T1000 (cell line): ENCODE measurements at places on chromosomes 1 and 21.

GRCh38 chr1:2945821-2946231 lies 75.4 kb upstream of the ACTRT2 start:
- DNase-seq = no peak

DNA sequence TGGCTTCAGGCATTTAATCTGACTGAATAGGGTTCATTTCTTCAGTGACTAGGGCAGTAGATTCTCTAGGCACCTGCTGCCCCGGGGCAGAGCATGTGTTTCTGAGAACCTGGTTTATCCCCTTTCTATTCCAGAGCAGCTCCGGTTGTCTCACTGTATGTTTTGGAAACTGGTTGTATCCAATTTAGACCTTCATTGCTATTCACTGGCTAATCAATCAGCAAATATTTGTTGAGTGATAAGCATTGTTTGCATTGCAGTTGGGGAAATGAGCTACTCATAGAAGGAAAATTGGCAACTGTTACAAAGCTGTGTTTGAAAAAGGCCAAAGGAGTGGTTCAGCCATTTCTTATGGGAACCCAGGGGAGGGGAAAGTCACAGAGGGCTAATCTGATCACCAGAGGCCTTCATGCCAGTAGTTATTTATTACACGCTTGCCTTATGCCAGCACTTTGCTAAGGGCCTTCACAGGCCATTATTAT lies 2.9 kb downstream of the QSOX1 start:
- no peak for DNase-seq

GRCh38 chr1:109769330-109770078 lies 5.8 kb upstream of the EPS8L3 start:
- DNase-seq = peak; percentile 16

- DNase-seq = no peak
Measured at GRCh38 chr1:247493106-247493505, 35.2 kb upstream of the OR2B11 start.

DNA sequence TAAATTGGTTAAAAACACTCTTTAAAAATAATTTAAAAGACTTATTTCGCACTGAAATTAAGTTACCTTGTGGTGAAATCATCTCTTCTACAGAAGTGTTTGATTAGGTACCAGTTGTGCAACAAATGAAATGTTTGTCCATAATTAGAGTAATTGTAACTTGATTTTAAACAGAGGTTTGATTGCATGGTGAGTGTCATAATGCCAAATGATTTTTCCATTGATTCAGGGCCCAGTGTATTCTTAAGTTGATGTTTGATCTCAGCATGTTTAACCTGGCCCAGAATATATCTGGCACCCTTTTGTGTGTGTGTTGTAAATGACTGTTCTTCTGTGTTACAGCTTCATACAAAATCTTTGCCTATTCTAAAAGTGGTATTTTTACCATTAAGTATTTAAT lies 28.5 kb downstream of the LRRC8B start:
- DNase-seq = no peak

- no peak for DNase-seq
Measured at GRCh38 chr1:246001837-246002230, 505.2 kb downstream of the SMYD3 start.

GRCh38 chr21:25961042-25961441 lies 209.5 kb downstream of the APP start:
- no peak for DNase-seq

DNA sequence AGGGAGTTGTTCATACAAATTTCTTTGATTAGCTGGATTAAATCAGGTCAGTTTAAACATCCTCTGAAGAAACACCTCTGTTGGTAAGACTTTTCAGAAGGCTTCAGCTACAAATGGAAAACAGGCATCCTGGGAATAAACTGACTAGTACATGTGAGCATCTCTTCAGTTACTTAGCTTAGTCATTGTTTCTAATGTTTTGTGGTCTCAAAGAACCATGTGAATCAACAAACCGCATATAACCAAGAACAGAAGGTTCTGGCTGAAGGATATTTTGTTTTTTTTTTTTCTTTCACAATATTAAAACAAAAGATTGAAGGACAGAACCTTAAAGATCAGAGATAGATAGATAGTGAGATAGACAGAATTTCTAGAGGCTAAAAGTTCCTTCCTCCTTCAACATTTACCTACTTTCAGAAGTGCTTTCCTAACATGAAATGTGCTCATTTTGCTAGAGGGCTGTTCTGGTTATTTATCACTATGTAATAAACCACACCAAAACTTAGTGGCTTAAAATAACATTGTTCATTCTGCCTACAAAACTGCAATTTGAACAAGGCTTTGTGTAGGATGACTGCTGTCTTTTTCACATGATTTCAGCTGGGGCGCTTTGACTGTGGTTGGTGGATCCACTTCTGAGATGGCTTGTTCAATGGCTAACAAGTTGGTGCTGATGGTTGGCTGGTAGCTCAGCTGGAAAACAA lies 119.8 kb upstream of the PTGFR start:
- no peak for DNase-seq

- no peak for DNase-seq
Measured at GRCh38 chr1:234918181-234918841, 210.3 kb downstream of the TOMM20 start.

DNA sequence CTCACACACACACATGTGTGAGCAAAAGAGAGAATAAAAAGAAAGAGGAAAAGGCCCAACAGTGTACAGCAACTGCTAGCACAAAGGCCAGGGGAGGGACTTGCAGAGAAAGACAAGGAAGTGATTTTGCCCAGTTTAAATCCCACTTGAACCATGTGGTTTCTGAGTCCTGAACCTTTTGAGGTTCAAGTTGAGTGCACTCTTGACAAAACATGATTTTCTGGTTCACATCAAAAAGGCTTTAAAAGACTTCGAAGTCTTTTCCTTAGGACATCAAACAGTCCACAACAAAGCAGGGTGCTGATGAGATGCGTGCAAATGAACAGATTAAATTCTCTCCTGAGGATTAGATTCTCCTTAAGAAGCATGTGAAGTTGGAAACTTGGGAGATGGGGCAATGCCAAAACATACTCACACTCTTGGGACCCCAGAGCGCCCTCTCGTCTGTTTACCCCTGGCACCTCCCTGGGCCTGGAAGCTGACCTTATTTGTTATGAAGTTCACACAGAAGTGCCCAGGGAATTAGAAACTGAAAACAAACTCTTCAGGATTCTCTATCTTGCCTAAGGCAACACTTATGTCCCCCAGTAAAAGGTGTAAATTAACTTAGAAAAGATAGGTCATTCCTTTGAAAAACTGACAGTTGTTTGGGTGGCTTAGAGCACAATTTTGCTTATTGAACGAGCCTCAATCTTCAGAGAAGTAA lies 31.5 kb downstream of the RNF220 start:
- no peak for DNase-seq

DNA sequence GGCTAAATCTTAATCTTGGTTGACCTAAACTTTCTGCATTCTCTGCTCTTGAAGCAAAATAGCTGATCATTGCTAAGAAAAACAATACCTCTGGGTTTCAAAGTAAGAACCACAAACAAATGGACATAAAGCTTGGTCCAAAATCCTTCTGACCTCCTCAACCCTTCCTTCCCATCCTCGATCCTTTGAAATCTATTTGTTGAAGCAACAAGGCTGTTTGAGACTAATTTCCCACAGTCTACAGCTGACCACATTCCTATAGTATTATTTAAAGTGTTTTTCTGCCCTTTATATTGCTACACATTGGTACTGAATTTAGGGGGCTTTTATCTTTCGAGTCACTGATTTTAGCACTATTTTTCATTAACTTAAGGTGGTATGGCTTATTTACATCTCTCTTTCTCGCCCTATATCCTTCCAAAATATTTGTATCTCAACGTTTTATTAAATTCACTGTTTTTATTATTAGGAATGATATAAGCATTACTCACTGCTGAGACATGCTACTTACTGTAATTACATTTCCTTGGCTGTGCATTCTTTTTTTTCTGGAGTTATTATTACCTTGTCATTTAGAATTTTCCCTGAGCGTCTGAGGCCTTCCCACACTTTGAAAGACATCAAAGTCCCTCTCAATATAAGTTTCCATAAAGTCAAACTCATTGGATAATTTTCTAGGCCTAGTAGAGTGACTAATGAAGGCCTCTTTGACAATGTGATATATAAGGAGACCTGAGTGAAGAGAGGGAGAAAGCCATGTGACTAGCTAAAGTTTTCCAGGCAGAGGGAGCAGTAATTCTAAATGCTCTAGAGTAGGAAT lies 73.9 kb downstream of the RAB3GAP2 start:
- DNase-seq = no peak

GRCh38 chr1:9317591-9318417 lies 25.1 kb downstream of the SPSB1 start:
- DNase-seq = no peak

DNA sequence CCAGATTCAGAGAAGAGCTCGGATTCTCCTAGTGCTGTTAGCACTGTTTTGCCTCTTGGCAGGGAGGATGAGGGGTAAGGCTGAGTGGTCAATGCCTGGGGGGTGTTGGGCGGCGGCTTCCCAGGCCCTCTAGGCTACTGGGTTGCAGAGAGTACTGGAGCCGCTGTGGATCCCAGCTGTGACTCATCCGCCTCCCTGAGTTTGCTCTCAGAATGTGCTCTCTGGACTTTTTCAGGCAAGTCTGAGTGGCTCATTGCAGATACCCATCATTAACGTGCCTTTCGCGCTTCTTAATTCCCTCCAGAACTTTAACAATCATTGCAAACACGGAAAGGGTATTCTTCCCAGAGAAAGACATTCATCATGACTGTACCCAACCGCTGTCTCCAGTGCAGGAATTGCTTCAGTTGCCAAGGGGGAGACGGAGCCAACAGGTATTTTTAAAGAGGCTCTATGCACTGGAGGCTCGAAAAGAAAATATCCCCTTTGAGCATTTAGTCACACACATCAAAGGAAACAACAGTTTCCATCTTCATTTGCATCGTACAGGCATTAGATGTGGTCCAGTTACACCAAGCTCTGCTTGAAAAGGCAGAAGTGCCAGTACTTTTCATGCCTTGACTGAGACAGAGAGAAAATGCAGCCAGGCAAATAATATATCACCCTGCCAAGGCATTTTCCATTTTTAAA lies 14.4 kb upstream of the CAMTA1 start:
- DNase-seq = peak; percentile 65

DNA sequence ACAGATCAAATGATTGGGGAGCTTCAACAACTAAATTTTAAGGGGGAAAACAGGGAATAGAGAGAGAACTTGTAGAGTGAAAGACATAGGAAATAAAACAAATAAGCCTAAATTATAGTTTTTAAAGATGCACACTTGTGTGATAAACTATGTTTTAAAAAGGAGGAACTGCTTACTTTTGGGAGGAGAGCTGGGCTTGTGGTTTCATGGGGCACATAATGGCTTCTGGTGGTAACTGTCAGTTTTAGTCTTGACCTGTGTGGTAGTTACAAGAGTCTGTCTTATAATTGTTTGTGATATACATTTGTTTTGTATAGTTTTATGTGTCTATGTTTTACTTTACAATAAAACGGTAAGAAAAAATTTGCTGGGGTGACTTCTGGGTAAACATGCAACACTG lies 165.3 kb downstream of the COL24A1 start:
- no peak for DNase-seq

- DNase-seq = no peak
Measured at GRCh38 chr1:26961826-26962225, 1.6 kb upstream of the KDF1 start.

GRCh38 chr1:209095627-209096595 lies 487.6 kb upstream of the CAMK1G start:
- peak; percentile 88 for DNase-seq

DNA sequence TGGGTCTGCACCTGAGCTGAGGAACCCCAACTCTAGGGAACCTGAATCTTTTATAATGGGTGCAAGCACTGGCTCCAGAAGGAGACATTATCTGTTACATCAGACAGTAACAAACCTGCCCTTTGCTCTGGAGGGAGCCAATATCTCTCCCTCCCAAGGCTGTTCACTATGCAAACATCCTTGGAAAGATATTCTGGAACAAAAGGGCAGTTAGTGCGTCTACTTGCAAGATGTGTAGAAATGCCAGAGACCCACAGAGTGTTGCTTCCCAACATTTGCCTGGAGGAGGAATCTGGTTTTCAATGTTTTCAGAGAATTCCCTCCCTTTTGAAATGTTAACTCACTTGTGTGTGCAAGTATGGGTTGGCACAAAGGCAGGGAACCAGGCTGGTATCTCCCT lies 31.9 kb downstream of the UMODL1 start:
- DNase-seq = no peak

DNA sequence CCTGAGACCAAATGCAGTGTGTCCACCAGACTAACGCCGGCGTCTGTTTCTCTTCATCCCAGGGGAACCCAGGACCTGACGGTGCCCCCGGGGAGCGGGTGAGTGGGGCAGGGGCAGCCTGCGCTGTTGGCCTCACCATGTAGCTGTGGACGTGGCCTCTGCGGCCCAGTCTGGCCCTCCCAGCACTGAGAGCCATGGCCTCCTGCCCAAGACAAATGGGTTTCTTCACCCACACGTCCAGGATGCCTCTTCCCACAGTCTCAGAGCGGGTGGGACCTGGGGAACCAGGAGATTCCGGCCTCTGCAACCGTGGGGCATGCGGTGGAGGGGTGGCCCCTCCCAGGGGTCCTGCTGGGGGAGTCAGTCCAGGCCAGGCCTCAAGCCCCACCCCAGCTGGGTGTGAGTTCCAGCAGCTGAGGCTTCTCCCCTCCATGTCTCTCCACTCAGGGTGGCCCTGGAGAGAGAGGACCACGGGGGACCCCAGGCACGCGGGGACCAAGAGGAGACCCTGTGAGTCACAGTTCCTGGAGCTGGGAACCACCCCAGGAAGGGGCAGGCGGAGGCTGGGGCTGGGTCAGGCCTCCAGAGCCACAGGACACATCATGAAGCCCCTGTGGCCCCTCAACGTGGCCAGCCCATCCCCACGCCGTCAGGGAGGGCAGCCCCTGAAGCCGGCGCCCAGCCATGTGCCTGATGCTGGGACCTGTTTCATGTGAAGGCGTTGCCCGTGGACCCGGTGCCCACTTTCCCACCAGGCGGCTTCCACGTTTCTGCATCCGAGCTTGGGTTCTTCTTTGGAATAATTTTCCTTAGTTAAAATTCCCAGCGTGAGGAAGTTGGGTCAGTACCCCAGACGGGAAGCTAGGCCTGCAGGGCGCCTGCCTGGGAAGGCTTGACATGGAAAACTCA lies 11.0 kb downstream of the COL6A1 start:
- DNase-seq = no peak

DNA sequence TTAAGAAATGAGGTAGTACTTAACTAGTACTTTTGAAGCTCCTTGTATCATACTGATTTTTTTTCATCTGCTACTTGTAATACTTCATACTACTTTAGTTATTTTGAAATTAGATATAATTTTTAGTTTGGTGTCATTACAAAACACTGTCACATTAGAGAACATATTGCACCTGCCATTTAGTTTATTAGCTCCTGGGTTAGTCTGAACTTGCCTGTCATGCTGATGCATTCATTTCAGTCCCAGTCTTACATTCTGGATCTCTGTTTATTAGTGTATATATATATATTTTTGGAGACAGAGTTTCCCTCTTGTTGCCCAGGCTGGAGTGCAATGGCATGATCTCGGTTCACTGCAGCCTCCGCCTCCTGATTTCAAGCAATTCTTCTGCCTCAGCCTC lies 50.3 kb downstream of the DYRK1A start:
- no peak for DNase-seq

- DNase-seq = no peak
Measured at GRCh38 chr1:115746021-115746690, 22.4 kb downstream of the CASQ2 start.

- no peak for DNase-seq
Measured at GRCh38 chr1:24644100-24644384, 940 bp downstream of the SRRM1 start.
